ENCODE measurements at places on chromosomes 7 and 10.
A peak's percentile ranks its signal among the peaks of the same experiment; 100 is the strongest.

GRCh38 chr10:118458957-118459641 is 117.0 kb upstream of the FAM204A start:
- DNase-seq: no peak

GRCh38 chr7:16753932-16754855 is 639 bp downstream of the TSPAN13 start:
- peak; percentile 19 for DNase-seq

GRCh38 chr7:77980087-77980713 is 181.6 kb downstream of the PHTF2 start:
- DNase-seq: no peak

DNA sequence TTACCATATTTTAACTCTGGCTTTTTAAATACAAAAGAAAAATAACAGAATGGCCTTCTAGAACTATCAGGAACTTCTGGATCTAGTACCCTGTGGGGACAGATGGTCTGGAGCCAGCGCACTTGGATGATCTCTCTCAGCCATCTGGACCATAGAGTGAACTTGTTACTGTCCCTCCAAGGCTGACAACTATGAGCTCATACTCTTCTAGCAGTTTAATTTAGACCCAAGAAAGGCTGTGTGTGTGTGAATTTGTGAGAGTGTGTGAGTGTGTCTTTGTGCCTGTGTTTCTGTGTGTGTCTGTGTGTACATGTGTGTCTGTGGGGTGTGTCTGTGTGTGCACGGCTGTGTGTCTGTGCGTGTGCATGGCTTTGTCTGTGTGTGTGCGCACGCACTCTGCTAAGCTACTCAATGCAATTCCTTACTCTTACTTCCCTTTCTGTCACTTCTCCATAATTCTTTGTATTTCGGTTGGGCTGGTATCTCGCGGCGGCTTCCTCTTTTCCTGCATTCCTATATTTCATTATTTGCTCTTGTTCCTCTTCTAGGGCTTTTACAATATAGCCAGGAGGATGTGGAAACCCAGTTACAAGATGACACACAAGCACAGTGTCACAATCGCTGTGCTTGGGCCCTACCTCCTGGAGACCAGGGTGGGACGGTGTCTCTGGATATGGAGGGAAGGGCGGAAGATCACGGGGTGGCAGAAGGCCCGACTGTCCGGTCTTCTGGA is 51.9 kb downstream of the IKZF1 start:
- no peak for DNase-seq

DNA sequence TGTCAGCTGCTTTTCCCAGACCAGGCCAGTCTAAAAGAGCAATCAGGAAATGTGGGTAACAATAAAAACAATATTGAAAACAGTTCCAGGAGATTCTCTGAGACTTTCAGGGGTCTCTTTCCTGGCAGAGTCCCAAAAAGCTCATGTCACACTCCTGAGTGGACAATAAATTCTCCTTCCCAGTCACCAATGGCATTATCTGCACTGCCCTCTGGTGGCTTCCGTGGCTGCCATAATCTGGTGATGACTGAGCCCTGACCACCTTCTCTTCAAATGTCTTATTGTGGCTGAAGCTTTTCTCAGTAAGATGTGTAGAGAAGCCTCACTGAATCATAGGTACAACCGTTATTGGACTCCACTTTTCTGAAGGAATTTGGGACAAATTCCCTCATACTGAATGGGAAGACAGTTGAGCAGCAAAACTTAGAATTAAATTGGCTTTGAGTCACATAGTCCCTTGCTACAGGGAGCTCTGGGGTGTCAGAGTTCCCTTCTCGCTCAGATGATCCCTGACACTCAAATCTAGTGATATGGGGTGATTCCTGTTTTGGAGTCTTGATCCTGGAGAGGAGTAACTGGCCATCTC is 24.4 kb upstream of the ASAH2 start:
- peak; percentile 4 for DNase-seq

DNA sequence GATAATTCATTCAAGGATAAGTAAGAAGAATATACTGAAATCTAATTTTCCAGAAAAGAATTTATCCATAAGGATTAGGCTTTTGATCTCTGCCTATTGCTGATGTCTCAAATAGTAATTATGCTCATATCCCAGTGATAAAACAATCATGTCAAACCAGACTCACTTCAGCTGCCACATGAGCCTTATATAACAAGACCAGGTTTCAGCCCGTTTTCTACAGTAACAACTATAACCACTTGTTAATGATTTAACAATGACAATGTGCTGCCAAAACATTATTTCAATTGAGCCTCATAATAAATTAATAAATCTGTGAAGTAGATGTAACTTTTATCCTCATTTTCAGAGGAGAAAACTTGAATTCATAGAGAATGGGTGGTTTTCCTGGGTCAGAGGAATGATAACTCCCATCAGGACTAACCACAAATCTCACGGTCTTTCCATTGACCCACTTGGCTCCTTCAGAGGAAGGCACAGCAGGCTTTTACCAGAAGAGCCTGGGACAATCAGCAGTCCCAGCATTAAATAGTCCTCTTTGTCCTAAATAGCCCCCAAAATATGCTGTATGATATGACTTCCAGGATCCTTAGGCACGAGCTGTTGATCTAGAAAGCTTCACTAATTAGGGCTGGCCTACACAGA is 42.5 kb upstream of the SLIT1 start:
- DNase-seq: no peak

DNA sequence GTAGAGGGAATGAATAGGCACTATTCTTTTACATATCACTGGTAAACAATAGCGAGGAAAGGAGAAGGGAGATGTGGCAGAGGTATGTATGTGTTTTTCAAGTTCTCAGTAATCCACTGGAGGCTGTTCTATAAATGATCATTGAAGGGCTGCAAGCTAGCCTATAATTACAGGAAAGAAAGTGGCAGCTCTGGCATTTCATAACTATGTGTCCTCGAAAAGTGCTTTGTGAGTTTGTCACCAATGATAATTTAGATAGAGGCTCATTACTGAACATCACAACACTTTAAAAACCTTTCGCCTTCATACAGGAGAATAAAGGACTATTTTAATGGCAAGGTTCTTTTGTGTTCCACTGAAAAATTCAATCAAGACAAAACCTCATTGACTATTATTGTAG is 235.1 kb downstream of the FOXP2 start:
- no peak for DNase-seq

- no peak for DNase-seq
These were observed 3.7 kb upstream of the ABHD11 start for GRCh38 chr7:73742338-73742752.

GRCh38 chr7:121002-121785 is 71.2 kb upstream of the FAM20C start:
- DNase-seq: no peak

GRCh38 chr10:5644930-5645329 is 21.5 kb downstream of the ASB13 start:
- DNase-seq: no peak

- DNase-seq: peak; percentile 93
These were observed 67.2 kb downstream of the ADD3 start for GRCh38 chr10:110074758-110075671.

DNA sequence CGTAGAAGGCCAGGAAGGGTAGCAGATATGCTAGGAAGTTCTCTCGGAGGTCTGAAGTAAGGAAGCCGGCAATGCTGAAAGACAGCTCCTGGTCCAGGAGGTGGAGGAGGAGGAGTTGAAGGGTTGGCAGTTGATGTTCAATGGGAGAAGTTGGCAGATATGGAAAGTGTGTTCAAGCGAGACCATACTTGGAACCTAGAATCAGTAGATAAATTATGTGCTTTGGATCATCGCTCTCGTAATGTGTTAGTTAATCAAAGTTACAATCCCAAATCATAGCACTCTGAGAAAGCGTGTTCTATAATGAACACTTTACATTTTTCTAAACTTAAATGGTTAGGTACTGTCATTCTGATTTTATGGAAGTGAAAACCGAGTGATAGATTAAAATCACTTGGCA is 152.9 kb downstream of the CELF2 start:
- no peak for DNase-seq

DNA sequence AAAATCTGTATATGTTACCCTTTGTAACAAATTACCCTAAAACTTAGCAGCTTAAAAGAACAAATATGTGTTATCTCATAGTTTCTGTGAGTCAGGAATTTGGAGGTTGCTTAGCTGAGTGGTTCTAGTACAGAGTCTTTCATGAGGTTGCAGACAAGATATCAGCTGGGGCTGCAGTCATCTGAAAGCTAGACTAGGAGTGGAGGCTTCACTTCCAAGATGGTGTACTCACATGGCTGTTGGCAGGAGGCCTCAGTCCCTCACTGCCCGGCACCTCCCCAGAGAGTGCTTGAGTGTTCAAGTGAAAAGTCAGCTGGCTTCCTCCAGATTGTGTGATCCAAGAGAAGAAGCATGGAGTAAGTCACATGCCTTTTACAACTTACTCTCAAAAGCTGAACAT is 16.9 kb upstream of the GGCT start:
- peak; percentile 32 for DNase-seq

- DNase-seq: no peak
These were observed 523 bp upstream of the CDK1 start for GRCh38 chr10:60777696-60778213.

DNA sequence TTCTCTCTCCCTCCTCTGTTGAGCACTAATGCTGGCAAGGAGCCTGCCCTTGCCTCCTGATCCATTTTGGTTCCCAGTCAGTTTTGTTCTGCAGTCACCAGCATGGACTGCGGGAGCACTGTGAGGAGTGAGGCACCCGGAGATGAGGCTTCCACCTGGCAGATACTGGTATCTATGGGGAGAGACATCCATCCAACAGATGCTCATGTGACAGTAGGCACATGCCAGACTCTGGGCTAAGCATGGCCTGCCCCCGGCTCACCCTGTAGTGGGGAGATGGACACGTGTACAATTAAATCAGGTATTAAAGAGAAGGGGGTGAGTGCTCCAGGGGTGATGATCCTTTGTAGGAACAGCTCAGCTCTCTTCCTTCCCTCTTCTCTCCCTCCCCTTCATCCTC is 74.0 kb upstream of the PODXL start:
- no peak for DNase-seq

DNA sequence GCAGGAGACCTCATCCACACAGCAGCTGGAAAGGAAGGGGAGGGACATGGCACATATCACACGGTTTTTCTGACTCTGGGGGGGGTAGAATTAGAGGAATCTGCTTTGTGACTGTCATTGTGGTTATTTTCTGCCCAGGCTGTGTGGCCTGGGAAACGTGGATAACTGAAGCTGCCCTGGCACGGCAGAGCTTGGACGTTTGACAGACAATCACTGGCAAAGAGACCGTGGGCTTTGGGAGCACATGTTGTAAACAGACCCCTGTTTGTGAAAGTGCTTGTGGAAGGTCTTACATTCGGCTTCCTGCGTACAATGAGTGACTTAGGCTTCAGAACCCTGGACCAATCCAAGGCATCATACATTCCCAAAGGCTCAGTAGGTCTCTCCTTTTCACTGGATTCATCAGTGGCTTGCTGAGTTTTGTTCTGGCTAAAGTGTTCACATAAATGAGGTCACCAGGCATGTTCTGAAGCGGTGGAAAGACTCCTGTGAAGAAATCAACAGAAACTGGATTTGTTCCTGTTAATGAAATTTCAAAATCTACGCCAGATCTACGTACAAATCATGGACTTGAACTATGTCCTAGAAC is 188.2 kb downstream of the TEX36 start:
- DNase-seq: no peak

GRCh38 chr7:6023974-6024435 is 7.2 kb upstream of the ANKRD61 start:
- no peak for DNase-seq

DNA sequence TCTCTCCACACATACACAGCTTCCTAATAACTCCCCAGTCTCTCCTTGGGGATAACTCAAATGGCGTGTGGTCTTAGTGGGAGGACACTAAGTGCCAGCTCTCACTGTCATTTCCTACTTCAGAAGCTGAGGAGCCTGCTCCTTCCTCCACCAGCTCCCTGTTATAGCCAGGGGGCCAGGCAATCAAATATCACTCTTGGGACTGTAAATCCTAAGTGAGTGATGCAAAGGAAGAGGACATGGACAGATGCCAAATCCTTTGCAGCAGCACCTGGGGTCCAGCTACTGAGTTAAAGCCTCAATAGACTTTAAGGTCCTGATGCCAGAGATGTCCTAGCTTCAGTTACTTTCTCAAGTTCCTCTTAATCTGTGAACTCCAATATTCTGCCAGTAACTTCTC is 34.1 kb downstream of the SEM1 start:
- DNase-seq: no peak

GRCh38 chr7:107041097-107041496 is 3.4 kb upstream of the PRKAR2B start:
- DNase-seq: no peak

GRCh38 chr10:107561136-107561650 is 396.7 kb upstream of the SORCS1 start:
- peak; percentile 22 for DNase-seq
